Daoy (cell line): ENCODE measurements at places on chromosomes 2 and 18. TPM values are rescaled to one million over a fixed set of nuclear protein-coding genes. Genes with fewer than 3 reads are reported as not detected.

DNA sequence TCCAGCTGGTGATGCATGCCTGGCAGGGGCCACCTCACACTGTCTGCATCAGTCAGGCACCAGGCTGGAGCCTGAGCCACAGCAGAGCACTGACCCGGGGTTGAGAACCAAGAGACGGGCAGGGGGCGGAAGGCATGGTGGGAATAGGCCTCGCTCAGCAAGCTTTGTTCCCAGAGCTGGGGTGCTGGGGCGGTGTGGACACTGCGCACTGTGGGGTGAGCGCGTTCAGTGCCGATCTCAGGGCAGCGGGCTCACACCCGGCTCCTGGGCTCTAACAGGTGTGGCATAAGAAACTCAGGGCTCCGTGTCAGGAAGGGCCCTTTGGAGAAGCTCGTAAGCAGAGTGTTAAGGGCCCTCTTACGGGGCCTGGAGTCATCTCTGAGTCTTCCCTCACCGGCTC, 15.7 kb downstream of the SH3RF3 start:
- DNase-seq, result no peak

GRCh38 chr18:39513186-39513585, 1947.6 kb upstream of the CELF4 start:
- no peak for DNase-seq

DNA sequence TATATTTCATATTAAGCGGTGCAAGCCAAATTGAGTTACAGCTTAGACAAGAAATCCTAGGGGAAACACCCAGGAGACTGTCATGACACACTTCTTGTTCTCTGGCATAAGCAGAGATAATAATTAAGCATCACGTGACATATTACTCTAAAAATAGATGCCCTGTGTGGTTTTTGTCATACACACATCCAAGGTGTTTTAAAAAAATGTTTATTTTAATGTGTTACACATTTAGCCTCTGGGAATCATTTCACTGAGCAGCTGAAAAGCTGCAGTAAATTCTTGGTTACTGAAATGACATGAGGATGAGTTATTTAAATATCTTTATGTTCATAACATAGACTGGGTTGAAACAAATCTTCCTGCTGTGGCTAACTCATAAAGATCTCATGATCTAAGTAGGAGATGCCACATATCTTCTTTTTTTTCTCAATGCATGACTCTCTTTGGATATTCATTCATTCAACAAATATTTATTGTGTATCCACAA, 38.0 kb upstream of the ERMN start:
- DNase-seq, result no peak

GRCh38 chr2:213015387-213016165, 135.8 kb downstream of the IKZF2 start:
- DNase-seq, result no peak

- DNase-seq, result no peak
Observed at GRCh38 chr2:124163840-124164239, 138.8 kb downstream of the CNTNAP5 start.

DNA sequence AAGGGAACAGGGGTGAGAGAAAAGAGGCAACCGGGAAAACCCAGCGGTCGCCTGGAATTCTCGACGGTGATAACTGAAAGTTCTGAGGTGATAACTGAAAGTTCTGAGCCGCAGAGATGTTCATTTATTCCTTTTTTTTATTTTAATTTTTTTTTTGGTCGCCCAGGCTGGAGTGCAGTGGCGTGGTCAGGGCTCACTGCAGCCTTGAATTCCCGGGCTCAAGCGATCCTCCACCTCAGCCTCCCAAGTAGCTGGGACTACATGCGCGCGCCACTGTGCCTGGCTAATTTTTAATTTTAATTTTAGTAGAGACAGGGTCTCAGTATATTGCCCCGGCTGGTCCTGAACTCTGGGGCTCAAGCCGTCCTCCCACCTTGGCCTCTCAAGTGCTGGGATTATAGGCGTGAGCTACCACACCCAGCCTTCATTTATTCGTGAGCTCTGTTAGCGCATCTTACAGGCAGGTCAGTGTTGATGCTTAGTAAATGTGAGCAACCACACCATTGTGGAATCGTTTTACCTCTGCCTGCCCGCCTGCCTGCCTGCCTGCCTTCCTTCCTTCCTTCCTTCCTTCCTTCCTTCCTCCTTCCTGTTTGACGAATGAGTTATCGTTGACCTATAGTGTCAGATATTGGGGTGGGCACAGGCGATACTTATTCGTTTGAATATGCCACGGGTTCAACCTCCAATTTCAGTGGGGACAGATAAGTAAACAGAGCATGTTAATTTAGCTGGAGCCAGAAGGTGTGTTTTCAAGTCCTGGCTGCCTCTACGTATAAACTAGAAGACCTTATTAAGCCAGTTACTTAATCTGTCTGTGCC, 557 bp upstream of the E2F6 start:
- DNase-seq, result no peak

TMEM178A gene
- total RNA-seq, result 1.3 and 1.4 TPM in 2 replicates
